Activated CD4-positive, alpha-beta T cell treated with anti-CD3 and anti-CD28 coated beads, Interleukin-2, amount 10 ng/mL, durations not matched to agents 24 days and 14 days (primary cell): ENCODE measurements at places on chromosomes 5 and 9. TPM values are rescaled to one million over a fixed set of nuclear protein-coding genes. Genes with fewer than 3 reads are reported as not detected.

CSF1R gene
- total RNA-seq = 0.14 TPM in 1 of 2 replicates, not detected in the other

CDH12 gene
- total RNA-seq = not detected in 2 replicates

DNA sequence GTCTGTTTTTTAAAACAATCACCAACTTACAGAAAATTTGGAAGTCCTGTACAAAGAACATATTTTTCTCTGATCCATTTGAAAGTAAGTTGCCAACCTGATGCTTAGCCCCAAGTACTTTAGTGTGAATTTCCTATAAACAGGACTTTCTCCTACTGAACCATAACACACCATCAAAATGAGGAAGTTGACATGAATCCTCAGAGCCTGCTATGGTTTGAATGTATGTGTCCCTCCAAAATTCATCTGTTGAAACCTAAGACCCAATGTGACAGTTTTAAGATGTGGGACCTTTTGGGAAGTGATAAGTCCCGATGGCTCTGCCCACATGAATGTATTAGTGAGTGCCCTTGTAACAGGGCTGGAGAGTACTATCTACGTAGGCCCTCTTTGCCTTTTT lies 6.4 kb upstream of the ACOT12 start:
- peaks cover 16% of the 10 kb centered on the region for H3K27me3 ChIP-seq
- H3K27ac ChIP-seq = no peak overlapping the region
- peaks cover 2% of the 10 kb centered on the region for H3K4me1 ChIP-seq
- no peaks in the 10 kb centered on the region for H3K36me3 ChIP-seq

DNA sequence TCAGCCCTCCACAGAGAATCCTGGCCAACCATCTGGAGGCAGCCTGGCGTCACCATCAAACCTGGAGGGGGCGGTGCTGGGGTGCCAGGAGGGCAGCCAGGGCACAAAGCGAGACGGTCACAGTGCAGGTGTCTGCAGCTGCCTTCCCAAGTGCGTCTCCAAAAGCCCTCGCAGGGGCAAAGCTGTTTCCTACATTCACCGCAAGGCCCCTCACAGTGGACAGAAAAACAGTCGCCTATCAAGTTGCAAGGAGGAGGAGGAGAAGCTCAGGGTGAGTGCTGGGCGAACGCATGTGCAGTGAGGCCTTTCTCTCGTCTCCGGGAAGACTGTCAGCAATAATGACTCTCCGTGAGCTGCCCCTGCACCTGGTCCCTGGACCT lies 18.0 kb upstream of the LHX3 start:
- no peak overlapping the region for H3K4me3 ChIP-seq
- H3K36me3 ChIP-seq = peaks cover 36% of the 10 kb centered on the region
- no peaks in the 10 kb centered on the region for H3K27me3 ChIP-seq
- no peak overlapping the region for H3K27ac ChIP-seq
- peaks cover 5% of the 10 kb centered on the region for H3K4me1 ChIP-seq

GRCh38 chr9:128825923-128826700 lies 3.5 kb downstream of the SPOUT1 start:
- H3K27ac ChIP-seq = no peak overlapping the region
- no peak for DNase-seq
- H3K27me3 ChIP-seq = no peaks in the 10 kb centered on the region
- H3K4me1 ChIP-seq = peaks cover 12% of the 10 kb centered on the region
- H3K4me3 ChIP-seq = no peak overlapping the region
